Activated CD4-positive, alpha-beta memory T cell treated with anti-CD3 and anti-CD28 coated beads for 36 hours (primary cell): ENCODE measurements at places on chromosomes 7 and 10. TPM values are rescaled to one million over a fixed set of nuclear protein-coding genes. Genes with fewer than 3 reads are reported as not detected.

DNA sequence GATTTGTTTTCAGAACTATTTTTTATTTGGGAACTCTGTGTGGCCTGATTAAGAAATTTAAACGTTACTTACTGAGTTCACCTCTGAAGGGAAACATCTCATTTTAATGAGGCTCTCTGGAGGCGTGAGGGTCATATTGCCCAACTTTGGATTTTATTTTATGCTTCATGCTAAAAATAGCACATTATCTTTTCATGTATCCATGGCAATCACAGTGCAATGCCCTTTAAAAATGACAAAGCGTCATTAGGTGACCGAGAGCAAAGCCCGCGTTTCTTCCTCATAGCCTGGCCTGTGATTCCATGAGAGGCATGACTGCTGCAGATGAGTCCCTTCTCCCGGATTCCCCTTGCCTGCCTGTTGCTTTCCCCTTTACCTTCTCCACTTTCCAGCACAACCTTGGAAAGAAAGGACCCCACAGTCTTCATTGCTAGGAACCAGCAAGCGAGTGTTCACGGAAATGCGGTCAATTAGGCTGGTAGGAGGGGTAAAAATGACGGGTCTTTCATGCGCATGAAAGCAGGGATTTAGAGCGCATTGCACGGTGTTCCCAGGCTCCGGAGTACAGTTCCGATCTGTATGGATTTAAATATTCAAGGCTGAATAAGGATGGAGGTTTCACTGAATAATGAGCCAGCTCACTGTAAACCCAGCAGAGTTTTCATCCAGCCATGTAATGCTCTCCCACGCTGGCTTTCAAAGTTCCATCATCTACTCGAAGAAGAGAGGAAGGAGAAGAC is 98.2 kb upstream of the PITRM1 start:
- H3K27ac ChIP-seq = no peak overlapping the region
- peaks cover 9% of the 10 kb centered on the region for H3K27me3 ChIP-seq
- no peak for DNase-seq
- H3K36me3 ChIP-seq = no peaks in the 10 kb centered on the region
- no peak overlapping the region for H3K4me3 ChIP-seq
- H3K4me1 ChIP-seq = no peaks in the 10 kb centered on the region

DNA sequence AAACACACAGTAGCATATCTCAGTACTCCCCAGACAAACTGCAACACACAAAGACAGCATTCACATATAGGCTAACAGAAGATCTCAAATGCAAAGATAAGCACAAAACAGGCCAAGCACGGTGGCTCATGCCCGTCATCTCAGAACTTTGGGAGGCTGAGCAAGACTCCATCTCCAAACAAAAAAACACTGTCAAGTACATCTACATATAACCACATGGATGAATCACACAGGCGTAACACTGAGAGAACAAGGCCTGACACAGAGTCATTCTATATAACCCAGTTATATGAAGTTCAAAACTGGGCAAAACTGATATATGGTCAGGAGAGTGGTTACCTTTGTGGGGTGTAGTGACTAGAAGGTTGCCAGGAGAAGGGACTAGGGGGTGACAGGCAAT is 506.4 kb downstream of the KCNMA1 start:
- no peak overlapping the region for H3K4me3 ChIP-seq
- no peak for DNase-seq
- H3K27ac ChIP-seq = no peak overlapping the region
- no peaks in the 10 kb centered on the region for H3K36me3 ChIP-seq
- no peaks in the 10 kb centered on the region for H3K4me1 ChIP-seq
- H3K27me3 ChIP-seq = peaks cover 9% of the 10 kb centered on the region

DNA sequence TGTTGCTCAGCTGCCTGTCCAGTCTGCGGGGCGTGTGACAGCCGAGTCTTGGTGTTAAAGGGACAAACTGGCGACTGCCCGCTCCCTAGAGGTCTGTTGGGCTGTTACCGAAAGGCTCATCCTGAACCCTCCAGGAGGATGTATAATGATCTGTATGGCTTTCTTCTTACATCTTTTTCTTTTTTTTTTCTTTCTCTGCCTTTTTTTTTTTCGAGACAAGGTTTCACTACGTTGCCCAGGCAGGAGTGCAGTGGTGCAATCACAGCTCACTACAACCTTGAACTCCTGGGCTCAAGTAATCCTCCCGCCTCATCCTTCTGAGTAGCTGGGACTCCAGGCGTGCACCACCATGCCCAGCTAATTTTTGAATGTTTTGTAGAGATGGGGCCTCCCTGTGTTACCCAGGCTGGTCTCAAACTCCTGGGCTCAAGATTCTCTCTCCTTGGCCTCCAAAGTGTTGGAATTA is 857 bp downstream of the INTS15 start:
- H3K27me3 ChIP-seq = no peaks in the 10 kb centered on the region
- peaks cover 16% of the 10 kb centered on the region for H3K4me1 ChIP-seq
- peaks cover 21% of the 10 kb centered on the region for H3K36me3 ChIP-seq
- peak overlapping the region; percentile 59 for H3K27ac ChIP-seq
- peak overlapping the region; percentile 81 for H3K4me3 ChIP-seq
- DNase-seq = no peak

- H3K36me3 ChIP-seq = peaks cover 4% of the 10 kb centered on the region
- no peaks in the 10 kb centered on the region for H3K27me3 ChIP-seq
- H3K4me1 ChIP-seq = peaks cover 80% of the 10 kb centered on the region
- DNase-seq = no peak
- peak overlapping the region; percentile 62 for H3K27ac ChIP-seq
- H3K4me3 ChIP-seq = no peak overlapping the region
These were observed 20.8 kb downstream of the EPC1 start for GRCh38 chr10:32326119-32326518.

The ACBD7 gene
- 1.9 TPM for total RNA-seq

DNA sequence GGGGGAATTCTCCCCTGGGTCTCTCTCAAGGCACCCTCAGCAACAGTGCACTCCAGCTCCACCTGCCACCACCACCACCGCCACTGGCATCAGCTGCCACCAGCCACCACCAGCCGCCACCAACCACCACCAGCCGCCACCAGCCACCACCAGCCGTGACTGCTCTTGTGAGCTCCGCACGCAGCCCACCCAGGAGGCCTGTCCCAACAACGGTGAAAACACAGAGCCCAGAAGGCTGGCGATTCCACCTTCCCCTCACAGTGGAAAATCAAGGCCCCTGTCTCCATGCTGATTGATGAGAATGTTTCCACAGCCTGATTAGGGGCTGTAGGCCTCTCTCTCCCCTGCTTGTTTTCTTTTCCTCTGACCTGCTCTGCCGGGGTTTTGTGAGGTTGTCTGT is 41.1 kb downstream of the COBL start:
- H3K4me1 ChIP-seq = no peaks in the 10 kb centered on the region
- peaks cover 11% of the 10 kb centered on the region for H3K27me3 ChIP-seq
- no peak overlapping the region for H3K4me3 ChIP-seq
- H3K27ac ChIP-seq = no peak overlapping the region

DNA sequence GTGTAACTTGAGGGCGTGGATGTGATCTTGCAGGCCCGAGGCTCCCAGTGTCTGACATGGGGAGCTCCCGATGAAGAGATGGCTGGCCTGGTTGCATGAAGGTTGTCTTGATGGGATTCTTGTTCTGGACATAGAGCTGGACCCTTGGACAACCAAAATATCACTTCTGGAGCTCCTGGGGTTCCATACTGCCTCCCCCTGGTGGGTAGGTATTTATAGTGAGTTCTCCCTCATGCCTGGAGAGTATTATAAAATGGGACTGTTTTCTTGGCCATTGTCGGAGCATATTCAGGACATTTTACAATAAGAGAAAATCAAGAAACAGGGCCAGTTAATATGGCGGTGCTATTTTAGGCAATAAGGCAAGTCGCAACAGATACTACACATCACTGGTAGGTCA is 32.6 kb upstream of the GIMAP8 start:
- H3K27ac ChIP-seq = no peak overlapping the region
- H3K4me3 ChIP-seq = no peak overlapping the region
- no peak for DNase-seq
- no peaks in the 10 kb centered on the region for H3K27me3 ChIP-seq
- no peaks in the 10 kb centered on the region for H3K36me3 ChIP-seq

- H3K36me3 ChIP-seq = no peaks in the 10 kb centered on the region
- peaks cover 1% of the 10 kb centered on the region for H3K27me3 ChIP-seq
- no peak overlapping the region for H3K4me3 ChIP-seq
- no peaks in the 10 kb centered on the region for H3K4me1 ChIP-seq
These were observed 199.4 kb upstream of the NPVF start for GRCh38 chr7:25427721-25428120.

DNA sequence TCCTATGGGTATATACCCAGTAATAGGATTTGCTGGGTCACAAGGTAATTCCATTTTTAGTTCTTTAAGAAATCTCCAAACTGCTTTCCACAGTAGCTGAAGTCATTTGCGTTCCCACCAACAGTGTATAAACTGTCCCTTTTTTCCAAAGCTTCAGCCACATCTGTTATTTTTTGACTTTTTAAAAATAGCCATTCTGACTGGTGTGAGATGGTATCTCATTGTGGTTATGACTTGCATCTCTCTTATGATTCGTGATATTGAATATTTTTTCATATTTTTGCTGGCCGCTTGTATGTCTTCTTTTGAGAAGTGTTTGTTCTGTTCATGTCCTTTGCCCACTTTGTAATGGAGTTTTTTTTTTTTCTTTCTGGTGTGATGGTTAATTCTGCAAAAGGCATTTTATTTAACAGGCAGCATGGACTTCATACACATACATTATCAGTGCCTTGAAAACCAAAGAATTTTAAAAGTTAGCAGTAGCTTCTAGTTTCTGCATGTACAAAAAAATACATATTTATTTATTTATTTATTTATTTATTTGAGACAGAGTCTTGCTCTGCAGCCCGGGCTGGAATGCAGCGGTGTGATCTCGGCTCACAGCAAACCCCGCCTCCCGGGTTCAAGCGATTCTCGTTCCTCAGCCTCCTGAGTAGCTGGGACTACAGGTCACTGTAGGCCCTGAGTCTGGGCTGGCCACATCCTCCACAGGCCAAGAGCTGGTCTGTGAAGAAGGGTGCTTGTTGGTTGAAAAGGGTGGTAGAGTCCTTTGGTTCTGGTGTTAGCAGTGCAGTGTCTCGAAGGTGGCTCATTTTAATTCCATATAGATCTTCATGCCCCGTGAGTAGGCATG is 32.3 kb downstream of the AGR3 start:
- H3K4me1 ChIP-seq = peaks cover 2% of the 10 kb centered on the region
- peaks cover 44% of the 10 kb centered on the region for H3K27me3 ChIP-seq
- no peak overlapping the region for H3K27ac ChIP-seq
- no peak for DNase-seq
- H3K4me3 ChIP-seq = no peak overlapping the region

- H3K27ac ChIP-seq = no peak overlapping the region
- H3K4me1 ChIP-seq = no peaks in the 10 kb centered on the region
- peaks cover 1% of the 10 kb centered on the region for H3K36me3 ChIP-seq
- no peak for DNase-seq
- no peak overlapping the region for H3K4me3 ChIP-seq
- H3K27me3 ChIP-seq = peaks cover 8% of the 10 kb centered on the region
These were observed 209.3 kb downstream of the SDK1 start for GRCh38 chr7:3510101-3511020.

DNA sequence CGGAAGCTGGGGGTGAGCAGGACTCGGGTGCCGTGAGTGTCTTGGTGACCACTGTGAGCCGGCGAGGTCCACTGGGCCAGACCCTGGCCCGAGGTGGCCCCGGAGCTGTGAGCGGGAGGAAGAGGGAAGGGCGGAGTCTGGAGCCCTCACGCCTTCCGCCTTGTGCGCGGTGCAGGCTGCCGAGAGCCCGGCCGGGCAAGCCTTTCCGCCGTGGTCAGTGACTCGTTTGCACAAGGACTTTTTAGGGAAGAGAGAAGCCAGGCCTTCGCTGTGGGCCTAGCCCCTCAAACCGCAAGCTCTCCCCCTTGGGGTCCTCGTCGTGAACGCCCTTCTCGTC is 40.9 kb upstream of the ZNF32 start:
- H3K36me3 ChIP-seq = no peaks in the 10 kb centered on the region
- H3K27ac ChIP-seq = no peak overlapping the region
- H3K27me3 ChIP-seq = peaks cover 8% of the 10 kb centered on the region
- H3K4me3 ChIP-seq = peak overlapping the region; percentile 76
- peak; percentile 45 for DNase-seq
- peaks cover 5% of the 10 kb centered on the region for H3K4me1 ChIP-seq

DNA sequence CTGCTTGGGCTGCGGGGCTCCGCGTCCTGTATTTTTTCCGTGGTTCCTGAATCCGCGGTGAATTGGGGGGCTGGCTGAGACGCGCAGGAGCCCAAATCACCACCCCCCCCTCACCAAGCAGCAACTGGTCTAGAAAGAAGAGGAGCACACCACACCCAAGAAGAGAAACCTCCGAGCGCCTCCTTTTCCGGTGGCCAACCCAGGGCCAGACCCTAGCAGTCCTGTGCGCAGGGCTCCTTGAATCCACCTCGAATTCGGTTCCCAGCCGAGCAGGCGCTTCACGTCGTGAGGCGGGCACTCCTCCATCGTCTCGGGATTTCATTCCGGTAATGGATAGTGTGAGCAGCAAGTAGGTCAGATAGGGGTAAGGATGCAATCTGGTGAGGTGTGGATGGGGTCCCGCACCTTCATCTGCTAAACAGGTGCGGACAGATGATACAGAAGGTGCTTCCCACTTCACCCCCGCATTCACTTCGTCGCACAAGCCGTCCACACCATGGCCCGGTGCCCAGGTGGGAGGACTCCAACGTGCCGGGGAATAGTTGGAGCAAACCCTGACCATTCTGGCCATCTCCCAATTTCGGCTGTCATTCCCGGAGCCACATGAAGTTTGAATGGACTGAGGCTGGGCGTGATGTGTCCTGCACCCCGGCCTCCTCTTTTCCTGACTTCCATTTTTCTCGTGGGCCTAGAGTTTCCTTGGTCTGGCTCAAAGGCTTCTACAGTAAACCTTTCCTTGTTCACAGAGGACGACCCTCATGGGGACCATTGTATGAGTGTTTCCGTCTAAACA is 19.8 kb upstream of the ZNF273 start:
- peaks cover 59% of the 10 kb centered on the region for H3K27me3 ChIP-seq
- peaks cover 12% of the 10 kb centered on the region for H3K4me1 ChIP-seq
- DNase-seq = peak; percentile 8
- H3K36me3 ChIP-seq = no peaks in the 10 kb centered on the region

GRCh38 chr7:5774790-5775189 is 6.7 kb downstream of the RNF216 start:
- peaks cover 66% of the 10 kb centered on the region for H3K4me1 ChIP-seq
- peak; percentile 58 for DNase-seq
- H3K36me3 ChIP-seq = peaks cover 12% of the 10 kb centered on the region
- no peak overlapping the region for H3K4me3 ChIP-seq
- peak overlapping the region; percentile 66 for H3K27ac ChIP-seq

The GJD4 gene
- total RNA-seq = not detected

The ZNF488 gene
- 0.27 TPM for total RNA-seq

DNA sequence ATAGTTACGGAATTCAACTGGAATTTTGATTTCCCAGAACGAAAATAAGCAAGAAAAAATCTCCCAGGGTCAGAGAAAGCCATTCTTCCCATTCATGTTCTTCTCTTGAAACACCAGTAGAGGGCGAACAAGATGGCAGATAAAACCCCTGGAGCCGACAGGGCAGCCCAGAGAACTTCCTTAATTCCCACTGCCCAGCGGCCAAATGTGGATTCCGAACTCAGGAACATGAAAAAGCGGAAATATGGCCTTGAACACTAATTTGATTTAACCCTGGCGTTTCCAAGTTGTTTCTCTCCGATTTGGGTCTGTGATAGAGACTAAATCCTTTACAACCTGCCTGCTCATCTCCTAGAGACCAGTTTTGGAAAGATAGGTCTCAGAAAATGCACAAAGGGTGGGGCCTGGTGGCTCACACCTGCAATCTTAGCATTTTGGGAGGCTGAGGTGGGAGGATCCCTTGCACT is 100.7 kb upstream of the WAC start:
- peaks cover 5% of the 10 kb centered on the region for H3K4me1 ChIP-seq
- DNase-seq = peak; percentile 27
- H3K27ac ChIP-seq = no peak overlapping the region

GRCh38 chr10:58475322-58476277 is 37.1 kb upstream of the BICC1 start:
- no peaks in the 10 kb centered on the region for H3K36me3 ChIP-seq
- no peak for DNase-seq
- no peak overlapping the region for H3K4me3 ChIP-seq
- H3K27me3 ChIP-seq = peaks cover 12% of the 10 kb centered on the region
